ENCODE measurements at places on chromosomes 12 and 14.

DNA sequence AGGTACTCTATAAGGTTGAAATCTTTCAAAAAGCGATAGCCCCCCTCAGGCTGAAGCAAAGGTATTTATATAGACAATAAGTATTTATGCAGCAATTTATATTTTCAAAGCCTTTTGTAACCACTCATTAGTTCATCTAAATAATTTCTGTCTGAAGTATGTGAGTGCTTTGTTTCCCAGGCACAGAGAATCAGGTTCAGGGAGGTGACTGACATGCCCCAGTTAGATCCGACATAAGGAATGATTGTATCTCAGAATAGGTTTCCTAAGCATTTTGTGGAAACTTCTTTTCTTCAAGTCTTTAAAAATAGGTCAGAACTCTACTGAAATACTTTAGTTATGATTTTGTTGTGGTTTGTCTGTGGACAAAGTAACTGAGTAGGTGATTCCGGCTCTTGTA lies 283.4 kb upstream of the G2E3 start:
- DNase-seq, result no peak
- no peaks in the 10 kb centered on the region for H3K4me1 ChIP-seq
- H3K36me3 ChIP-seq, result no peaks in the 10 kb centered on the region
- no peak overlapping the region for H3K27ac ChIP-seq
- no peak overlapping the region for H3K4me3 ChIP-seq
- H3K27me3 ChIP-seq, result no peaks in the 10 kb centered on the region

- no peaks in the 10 kb centered on the region for H3K36me3 ChIP-seq
- no peak for DNase-seq
- no peaks in the 10 kb centered on the region for H3K27me3 ChIP-seq
- no peak overlapping the region for H3K27ac ChIP-seq
- H3K4me1 ChIP-seq, result no peaks in the 10 kb centered on the region
These were observed 75.4 kb downstream of the IFT81 start for GRCh38 chr12:110199339-110200123.

DNA sequence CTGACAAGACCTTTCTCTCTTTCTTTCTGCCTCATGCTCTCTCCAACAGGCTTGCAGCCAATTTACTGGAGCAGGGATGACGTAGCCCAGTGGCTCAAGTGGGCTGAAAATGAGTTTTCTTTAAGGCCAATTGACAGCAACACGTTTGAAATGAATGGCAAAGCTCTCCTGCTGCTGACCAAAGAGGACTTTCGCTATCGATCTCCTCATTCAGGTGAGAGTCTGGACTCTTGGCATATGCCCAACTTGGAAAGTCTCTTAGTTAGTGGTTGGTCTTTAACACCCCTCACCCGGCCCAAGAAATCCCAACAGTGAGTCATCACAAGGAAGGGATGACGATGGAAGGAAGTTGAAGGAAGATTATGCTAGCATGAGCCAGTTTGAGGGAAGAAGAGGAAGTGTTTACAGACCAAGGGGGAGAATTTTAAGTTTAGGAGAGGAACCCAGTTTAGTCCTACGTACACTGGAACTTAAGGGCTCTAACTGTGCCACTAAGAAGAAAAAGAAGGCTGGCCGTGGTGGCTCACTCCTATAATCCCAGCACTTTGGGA lies 189.7 kb downstream of the ETV6 start:
- no peak for DNase-seq
- H3K4me3 ChIP-seq, result no peak overlapping the region
- peaks cover 84% of the 10 kb centered on the region for H3K36me3 ChIP-seq
- H3K27me3 ChIP-seq, result no peaks in the 10 kb centered on the region
- no peaks in the 10 kb centered on the region for H3K4me1 ChIP-seq

DNA sequence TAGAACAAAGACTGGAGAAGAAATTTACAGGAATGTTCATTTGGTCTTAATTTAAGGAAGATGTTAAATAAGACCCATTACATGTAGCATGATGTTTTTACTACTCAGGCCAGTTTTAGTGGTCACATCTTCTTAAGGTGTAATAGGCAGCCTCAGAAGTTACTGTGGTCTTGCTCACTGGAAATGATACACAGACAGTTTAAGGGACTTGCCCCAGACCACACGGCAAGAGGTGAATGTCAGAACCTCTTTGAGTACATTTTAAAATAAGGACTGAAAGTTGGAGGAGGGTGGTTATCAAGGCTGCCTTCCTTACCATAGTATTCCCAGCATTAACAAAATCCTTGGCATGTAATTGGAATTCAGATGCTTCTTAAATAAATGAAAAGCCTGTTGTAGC lies 37.9 kb downstream of the LRRK2 start:
- H3K27me3 ChIP-seq, result no peaks in the 10 kb centered on the region
- H3K4me1 ChIP-seq, result no peaks in the 10 kb centered on the region

GRCh38 chr12:132030367-132031038 lies 80.8 kb downstream of the EP400 start:
- no peak overlapping the region for H3K4me3 ChIP-seq
- no peaks in the 10 kb centered on the region for H3K27me3 ChIP-seq
- H3K36me3 ChIP-seq, result peaks cover 95% of the 10 kb centered on the region
- H3K4me1 ChIP-seq, result no peaks in the 10 kb centered on the region

GRCh38 chr12:90027041-90027440 lies 318.4 kb upstream of the ATP2B1 start:
- H3K4me1 ChIP-seq, result peaks cover 5% of the 10 kb centered on the region
- DNase-seq, result no peak
- H3K4me3 ChIP-seq, result no peak overlapping the region
- no peaks in the 10 kb centered on the region for H3K36me3 ChIP-seq
- H3K27ac ChIP-seq, result no peak overlapping the region
- H3K27me3 ChIP-seq, result no peaks in the 10 kb centered on the region

- H3K4me3 ChIP-seq, result no peak overlapping the region
- H3K4me1 ChIP-seq, result no peaks in the 10 kb centered on the region
- no peaks in the 10 kb centered on the region for H3K27me3 ChIP-seq
- no peak overlapping the region for H3K27ac ChIP-seq
- H3K36me3 ChIP-seq, result no peaks in the 10 kb centered on the region
These were observed 25.0 kb downstream of the JAG2 start for GRCh38 chr14:105143451-105144025.

GRCh38 chr12:48866052-48866711 lies 512 bp upstream of the RND1 start:
- DNase-seq, result no peak
- H3K27ac ChIP-seq, result peak overlapping the region; percentile 48
- no peaks in the 10 kb centered on the region for H3K36me3 ChIP-seq

GRCh38 chr12:116140529-116140928 lies 137.0 kb downstream of the MED13L start:
- H3K4me3 ChIP-seq, result no peak overlapping the region
- DNase-seq, result no peak
- no peaks in the 10 kb centered on the region for H3K36me3 ChIP-seq
- no peak overlapping the region for H3K27ac ChIP-seq
- H3K4me1 ChIP-seq, result no peaks in the 10 kb centered on the region

DNA sequence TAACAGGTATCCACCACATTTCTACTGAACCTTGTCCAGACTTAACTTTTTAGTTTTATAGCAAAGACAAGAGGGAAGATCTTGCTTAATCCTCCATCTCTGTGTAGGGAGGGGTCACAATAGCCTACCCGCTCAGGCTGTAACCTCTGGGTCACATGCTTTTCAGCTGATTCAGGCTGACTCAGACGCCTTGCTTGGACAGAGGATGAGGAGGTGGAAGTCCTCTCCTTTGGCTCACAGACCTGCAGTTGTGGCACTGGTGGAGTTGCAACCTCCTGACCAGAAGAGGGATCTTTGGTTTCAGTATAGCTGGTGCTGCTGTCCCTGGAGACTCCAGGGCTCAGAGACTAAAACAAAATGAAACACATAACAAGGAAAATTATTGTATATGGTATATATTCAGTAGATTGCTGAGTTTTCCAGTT lies 16.2 kb downstream of the ACIN1 start:
- no peaks in the 10 kb centered on the region for H3K27me3 ChIP-seq
- DNase-seq, result no peak
- H3K4me1 ChIP-seq, result no peaks in the 10 kb centered on the region
- peaks cover 92% of the 10 kb centered on the region for H3K36me3 ChIP-seq
- H3K27ac ChIP-seq, result no peak overlapping the region

Measured in DND-41 (cell line).